Right atrium auricular region (tissue), 2 donors: ENCODE measurements at places on chromosomes 7 and 10. TPM values are rescaled to one million over a fixed set of nuclear protein-coding genes. Genes with fewer than 3 reads are reported as not detected.
A peak's percentile ranks its signal among the peaks of the same experiment; 100 is the strongest.

- peaks cover 15% of the 10 kb centered on the region for H3K4me1 ChIP-seq
- no peak overlapping the region for H3K4me3 ChIP-seq
- H3K36me3 ChIP-seq = peaks cover 4% of the 10 kb centered on the region
- DNase-seq = no peak
These were observed 75.3 kb downstream of the INPP5A start for GRCh38 chr10:132612571-132613504.

GRCh38 chr10:126001576-126001975 lies 105.2 kb downstream of the FANK1 start:
- no peaks in the 10 kb centered on the region for H3K27me3 ChIP-seq
- H3K4me3 ChIP-seq = no peak overlapping the region
- no peak overlapping the region for H3K27ac ChIP-seq
- no peak for DNase-seq
- no peaks in the 10 kb centered on the region for H3K4me1 ChIP-seq

- H3K27ac ChIP-seq = no peak overlapping the region
- no peaks in the 10 kb centered on the region for H3K27me3 ChIP-seq
- H3K4me1 ChIP-seq = no peaks in the 10 kb centered on the region
- no peak for DNase-seq
- no peaks in the 10 kb centered on the region for H3K36me3 ChIP-seq
These were observed 97.5 kb downstream of the MICALL2 start for GRCh38 chr7:1361756-1362125.

GRCh38 chr10:50398381-50398780 lies 147.1 kb upstream of the ASAH2 start:
- no peaks in the 10 kb centered on the region for H3K27me3 ChIP-seq
- DNase-seq = no peak
- no peak overlapping the region for H3K27ac ChIP-seq
- no peaks in the 10 kb centered on the region for H3K36me3 ChIP-seq
- no peaks in the 10 kb centered on the region for H3K4me1 ChIP-seq

DNA sequence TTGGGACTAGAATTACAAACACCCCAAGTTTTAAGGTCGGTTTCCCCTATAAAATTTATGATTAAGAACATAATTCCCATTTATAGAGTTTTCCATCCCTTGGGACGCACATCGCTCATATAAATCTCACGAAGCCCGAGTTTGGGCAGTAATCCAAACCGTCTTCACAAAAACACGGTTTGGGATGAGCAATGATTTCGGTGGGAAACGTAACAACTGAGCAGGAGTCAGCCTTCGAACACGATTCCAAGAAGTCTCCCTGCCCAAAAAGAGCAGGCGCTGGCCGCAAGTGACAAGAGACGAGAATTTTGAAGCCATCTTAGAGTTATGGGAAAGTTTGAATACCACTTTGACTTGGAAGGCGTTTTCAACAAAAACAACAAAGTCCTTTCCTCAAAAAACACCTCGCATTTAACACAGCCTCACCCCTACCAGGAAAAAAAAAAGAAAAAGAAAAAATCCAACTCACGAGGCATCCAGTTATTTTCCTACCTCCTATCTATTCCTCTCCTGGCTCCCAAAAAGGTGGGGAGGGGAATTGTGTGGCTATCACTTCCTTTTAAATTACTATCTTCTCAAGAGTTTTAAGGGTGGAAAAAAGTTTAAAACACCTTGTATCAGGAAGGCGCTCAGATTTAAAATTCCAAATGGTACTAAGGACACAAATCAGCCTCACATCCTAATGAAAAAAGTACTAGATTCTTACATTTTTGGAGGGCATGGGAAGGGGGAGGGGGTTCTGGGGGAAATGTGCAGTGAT lies 1.6 kb downstream of the SEPHS1 start:
- H3K27me3 ChIP-seq = no peaks in the 10 kb centered on the region
- H3K4me1 ChIP-seq = peaks cover 37% of the 10 kb centered on the region
- H3K4me3 ChIP-seq = peak overlapping the region; percentile 88
- DNase-seq = no peak
- no peaks in the 10 kb centered on the region for H3K36me3 ChIP-seq

- no peaks in the 10 kb centered on the region for H3K27me3 ChIP-seq
- H3K4me3 ChIP-seq = no peak overlapping the region
- DNase-seq = no peak
- no peak overlapping the region for H3K27ac ChIP-seq
These were observed 132.1 kb upstream of the STEAP1 start for GRCh38 chr7:90022213-90022612.

The MKI67 gene
- 4.0 TPM for total RNA-seq

The ASZ1 gene
- not detected for total RNA-seq

The SMO gene
- total RNA-seq = 4.7 TPM

The ATG9B gene
- not detected for total RNA-seq

The HOXA6 gene
- not detected for total RNA-seq
